Ureter (tissue), 1 donor: ENCODE measurements at places on chromosomes 5 and 9. TPM values are rescaled to one million over a fixed set of nuclear protein-coding genes. Genes with fewer than 3 reads are reported as not detected.

The ECSCR gene
- total RNA-seq, result 31.1 TPM

The SHOC1 gene
- 0.16 TPM for total RNA-seq

The WNT8A gene
- total RNA-seq, result not detected

The SPATA31D4 gene
- total RNA-seq, result not detected

The FYB1 gene
- 17.9 TPM for total RNA-seq

The TRIM7 gene
- total RNA-seq, result 3.0 TPM

The ADGRV1 gene
- 4.7 TPM for total RNA-seq

The LCN12 gene
- total RNA-seq, result 3.4 TPM

The SPINK6 gene
- not detected for total RNA-seq

The BAAT gene
- not detected for total RNA-seq

The GDNF gene
- total RNA-seq, result not detected

The CMYA5 gene
- 33.4 TPM for total RNA-seq

The ARHGEF39 gene
- total RNA-seq, result 1.0 TPM

The LCN2 gene
- total RNA-seq, result 143 TPM
